ENCODE measurements at places on chromosomes 4 and X. TPM values are rescaled to one million over a fixed set of nuclear protein-coding genes. Genes with fewer than 3 reads are reported as not detected.

- DNase-seq = no peak
These were observed 28.5 kb upstream of the XG start for GRCh38 chrX:2723286-2723879.

DNA sequence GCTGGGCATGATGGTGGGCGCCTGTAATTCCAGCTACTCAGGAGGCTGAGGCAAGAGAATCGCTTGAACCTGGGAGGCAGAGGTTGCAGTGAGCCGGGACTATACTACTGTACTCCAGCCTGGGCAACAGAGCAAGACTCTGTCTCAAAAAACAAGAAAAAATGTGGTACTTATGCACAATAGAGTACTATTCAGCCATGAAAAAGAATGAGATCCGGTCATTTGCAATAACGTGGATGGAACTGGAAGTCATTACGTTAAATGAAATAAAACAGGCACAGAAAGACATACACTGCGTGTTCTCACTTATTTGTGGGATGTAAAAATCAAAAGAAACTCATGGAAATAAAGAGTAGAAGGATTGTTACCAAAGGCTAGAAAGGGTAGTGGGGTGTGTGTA, 12.1 kb downstream of the RPGR start:
- no peak for DNase-seq

DNA sequence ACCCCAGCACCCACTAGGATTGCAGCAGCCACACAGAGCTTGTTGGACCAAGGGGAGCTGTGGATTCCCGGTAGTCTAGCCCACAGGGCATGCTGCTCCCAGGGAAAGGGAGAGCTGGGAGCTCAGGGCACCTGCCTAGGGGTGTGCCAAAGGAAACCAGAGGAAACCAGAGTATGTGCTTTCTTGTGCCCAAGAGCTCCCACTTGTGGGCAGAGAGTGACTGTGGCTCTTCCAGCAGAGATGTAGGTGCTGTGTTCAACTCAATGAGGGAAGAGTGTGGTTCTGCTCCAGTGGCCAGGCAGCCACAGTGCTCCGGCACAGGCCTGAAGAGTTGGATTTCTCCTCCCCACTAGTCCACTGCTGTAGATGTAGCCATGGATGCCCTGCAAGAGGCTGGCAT, 1050.0 kb upstream of the INTU start:
- no peak for DNase-seq

DNA sequence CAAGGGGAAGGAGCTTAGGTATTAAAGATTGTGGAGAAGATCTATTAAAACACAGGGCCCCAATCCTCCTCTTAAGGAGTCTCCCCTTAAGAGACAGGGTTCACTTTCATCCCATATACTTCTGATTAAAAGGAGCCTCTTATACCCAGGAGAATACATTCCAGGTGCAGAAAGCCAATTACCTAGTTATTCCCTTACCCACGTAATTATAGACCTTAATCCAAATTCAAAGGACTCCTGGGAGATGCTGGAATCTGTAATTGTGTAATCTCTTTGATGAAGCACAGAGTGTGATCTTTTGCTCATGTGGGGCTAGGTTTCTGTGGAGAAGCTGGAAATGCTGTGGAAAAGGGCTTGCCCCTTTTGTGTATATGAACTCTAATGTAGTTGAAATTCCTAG, 1.4 kb upstream of the SEC24B start:
- no peak for DNase-seq

DNA sequence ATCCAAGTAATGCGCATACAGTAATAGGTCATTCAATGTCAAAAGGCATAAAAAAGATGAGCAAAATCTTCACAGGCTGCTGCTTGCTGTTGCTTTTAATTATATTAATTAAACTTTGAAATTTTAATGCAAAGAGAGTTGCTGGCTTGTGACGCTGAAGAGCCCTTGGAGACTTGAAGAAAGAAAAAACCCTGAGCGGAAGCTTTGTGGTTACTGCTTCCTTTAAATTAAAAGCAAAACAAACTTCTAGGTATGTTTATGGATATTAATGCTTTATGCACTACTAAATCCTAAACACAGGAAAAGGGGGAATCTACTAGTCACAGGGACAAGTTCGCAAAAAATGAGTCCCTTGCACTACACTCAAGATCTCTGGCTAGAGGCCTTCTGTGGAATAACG, 166.7 kb downstream of the ANTXR2 start:
- DNase-seq = no peak

The NUP62CL gene
- total RNA-seq = 4.4 TPM

GRCh38 chr4:180860089-180860720, 1383.0 kb upstream of the TENM3 start:
- DNase-seq = no peak

DNA sequence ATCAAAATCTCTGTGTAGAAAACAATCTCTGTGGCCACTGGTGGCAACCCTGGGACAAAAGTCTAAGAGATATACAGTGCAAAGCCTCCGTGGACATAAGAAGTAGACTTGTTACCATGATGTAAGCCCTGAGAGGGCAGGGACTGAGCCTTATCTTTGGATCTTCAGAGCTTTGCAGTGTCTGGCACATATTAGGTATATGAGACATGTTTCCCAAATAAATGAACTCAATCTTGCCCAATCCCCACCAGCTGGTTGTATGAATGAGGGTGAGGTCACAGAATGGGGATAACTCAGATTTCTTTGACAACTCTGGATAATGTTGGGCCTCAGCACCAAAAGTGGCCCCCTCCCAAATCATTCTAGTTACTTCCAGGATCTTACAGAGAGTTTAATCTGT, 511.4 kb upstream of the DIPK2B start:
- DNase-seq = no peak

Data from uterus (tissue), 4 donors.